ENCODE measurements at places on chromosomes 6 and 20.

GRCh38 chr20:2654831-2655230 lies 2.4 kb downstream of the NOP56 start:
- DNase-seq = no peak

GRCh38 chr6:40251637-40252300 lies 317.5 kb upstream of the MOCS1 start:
- DNase-seq = peak; percentile 98

DNA sequence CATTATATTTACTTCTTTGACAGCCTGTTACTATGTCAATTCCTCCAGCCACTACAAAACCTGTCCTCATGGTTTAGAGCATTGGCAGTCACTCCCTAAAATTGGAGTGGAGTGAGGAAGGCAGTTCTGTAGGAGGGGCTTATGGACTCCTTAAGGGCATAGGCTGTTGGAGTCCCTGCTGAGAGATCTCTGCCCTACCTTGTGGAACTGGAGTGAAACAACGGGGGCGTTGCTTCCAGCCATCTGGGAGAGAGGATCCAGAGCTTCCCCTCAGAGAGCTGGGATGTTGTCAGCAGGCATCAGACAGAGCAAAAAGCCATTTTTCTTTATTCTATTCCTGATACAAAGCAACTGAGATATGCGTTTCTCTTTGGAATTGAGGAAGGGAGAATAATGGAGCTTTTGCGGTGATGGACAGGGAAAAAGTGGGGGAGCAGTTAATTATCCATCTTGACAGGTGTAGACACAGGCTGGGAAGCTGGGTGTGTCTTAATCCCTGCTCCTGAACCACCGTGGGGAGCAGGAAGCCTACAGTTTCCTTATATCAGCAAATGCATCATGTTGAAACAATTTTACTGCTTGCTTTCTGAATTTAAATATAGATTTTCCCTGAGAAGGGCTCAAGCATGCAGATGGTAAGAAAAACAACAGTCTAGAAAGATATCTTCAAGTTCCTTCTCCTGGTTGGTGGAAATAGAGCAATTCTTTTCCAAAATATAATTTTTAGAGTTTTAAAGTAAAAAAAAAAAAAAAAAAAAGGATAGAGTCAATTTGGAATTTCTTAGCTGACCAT lies 402.5 kb downstream of the PLCB1 start:
- DNase-seq = peak; percentile 94

- DNase-seq = no peak
Observed at GRCh38 chr6:109783250-109783986, 92.3 kb downstream of the FIG4 start.

GRCh38 chr6:40900791-40901190 lies 138.2 kb downstream of the UNC5CL start:
- no peak for DNase-seq

DNA sequence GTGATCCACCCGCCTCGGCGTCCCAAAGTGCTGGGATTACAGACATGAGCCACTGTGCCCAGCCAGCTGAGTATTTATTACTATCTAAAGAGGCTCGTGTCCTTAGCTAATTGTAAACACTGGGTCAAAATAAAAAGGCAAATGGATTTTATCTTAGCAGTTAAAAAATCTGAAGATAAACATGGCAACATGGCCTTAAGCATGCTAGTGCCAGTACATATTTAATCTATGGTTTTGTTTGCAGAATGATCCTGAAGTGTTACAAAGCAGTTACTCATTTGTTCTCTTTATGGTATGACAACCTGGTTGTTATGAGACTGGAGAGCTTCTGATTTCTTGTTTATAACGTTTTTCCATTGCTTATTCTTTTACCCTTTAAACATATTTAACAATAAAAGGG lies 3.9 kb upstream of the KIAA0408 start:
- no peak for DNase-seq

- no peak for DNase-seq
Observed at GRCh38 chr6:165231581-165232561, 77.5 kb downstream of the C6orf118 start.

DNA sequence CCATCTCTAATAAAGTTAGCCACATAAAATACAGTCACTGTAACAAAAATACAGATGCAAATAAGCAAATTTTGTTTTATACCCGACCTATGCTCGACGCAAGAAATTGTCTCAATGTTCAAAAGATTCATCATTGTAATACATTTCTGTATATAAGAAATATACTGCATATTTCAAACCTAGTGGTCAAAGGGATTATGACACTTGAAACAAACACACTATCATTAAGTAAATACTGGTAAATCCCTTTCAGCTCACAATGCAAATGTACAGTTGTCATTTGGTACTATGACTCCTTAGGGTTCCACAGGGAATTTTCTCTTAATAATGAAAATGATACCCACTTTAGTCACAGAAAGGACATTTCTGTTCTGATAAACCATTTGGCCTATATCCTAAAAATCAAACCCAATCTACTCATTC lies 2.2 kb downstream of the HIVEP2 start:
- peak; percentile 9 for DNase-seq

DNA sequence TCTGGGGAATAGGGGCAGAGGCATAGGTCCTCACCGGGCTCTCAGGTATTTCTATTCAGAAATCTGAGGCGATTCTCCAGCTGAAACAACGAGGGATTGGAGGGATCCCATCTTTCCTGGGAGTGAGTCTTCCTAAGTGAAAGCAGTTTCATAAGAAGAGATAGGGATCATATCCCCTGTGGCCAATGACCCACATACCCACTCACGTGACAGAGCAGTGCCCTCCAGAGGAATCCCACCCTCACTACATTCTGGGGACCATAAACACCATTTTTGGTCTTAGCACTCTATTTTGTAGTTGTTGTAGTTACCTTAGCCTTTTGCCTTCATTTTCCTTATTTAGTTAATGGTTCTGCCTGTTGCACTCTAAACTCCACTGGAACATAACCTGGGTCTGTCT lies 121.1 kb downstream of the GPR63 start:
- DNase-seq = peak; percentile 81

DNA sequence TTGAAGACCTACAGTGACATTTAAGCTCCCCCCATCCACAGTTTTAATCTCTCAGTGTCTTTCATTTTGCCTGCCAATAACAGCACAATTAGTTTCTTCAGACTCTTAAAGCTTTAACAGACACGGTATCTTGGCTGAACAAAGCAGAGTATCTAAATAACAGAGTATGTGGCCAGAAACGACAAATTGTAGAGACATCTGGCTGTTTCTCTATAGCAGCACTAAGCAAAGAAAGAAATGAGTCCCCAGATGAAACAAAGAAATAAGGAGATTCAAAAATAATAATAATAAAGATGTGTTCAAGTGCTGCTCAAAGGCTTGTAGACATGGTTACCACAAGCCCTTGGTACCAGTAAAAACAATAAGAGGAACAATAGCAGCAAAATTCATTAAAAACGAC lies 97.8 kb upstream of the HDAC2 start:
- DNase-seq = no peak

GRCh38 chr6:87200469-87201175 lies 45.3 kb downstream of the ZNF292 start:
- DNase-seq = no peak

DNA sequence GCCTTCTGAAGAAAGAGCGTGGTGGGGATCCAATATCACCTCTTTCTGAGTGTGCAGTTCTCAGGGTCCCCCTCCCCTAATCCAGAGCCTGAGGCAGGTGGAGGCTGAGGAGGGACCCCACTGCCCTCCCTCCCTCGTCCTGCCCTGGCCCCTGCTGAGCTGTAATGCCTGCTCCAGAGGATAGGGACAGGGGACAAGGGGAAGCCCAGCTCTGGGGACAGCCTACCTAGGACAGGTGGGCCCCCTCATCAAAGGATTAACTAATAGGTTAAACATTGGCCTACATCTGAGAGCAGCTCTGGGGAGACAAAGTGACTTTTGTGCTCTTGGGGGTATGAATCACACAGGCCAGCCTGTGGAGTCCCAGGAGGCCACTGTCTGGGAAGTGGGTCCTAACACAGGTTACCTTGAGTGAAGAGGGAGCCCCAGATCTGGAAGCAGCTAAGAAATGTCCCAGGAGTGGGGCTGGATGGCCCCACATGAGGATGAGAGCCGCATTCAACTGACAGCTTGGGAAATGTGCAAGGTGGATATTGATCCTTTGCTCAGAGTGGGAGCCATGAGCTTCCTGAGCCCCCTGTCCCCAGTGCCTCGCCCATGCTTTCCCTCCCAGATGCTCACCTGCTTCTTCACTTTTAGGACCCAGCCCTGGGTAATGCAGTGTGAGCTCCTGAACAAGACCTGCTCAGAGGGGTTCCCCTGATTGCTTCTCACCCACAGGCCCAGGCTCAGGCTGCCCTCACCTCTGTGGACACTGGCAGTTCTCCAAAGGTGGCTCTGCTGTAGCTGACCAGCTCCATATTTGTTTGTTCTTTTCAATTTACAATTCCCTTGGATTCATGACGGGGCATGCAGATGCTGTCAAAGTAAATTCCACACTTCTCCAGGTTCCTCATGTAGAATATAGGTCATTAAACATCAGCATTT lies 17.8 kb upstream of the CST9L start:
- DNase-seq = no peak

DNA sequence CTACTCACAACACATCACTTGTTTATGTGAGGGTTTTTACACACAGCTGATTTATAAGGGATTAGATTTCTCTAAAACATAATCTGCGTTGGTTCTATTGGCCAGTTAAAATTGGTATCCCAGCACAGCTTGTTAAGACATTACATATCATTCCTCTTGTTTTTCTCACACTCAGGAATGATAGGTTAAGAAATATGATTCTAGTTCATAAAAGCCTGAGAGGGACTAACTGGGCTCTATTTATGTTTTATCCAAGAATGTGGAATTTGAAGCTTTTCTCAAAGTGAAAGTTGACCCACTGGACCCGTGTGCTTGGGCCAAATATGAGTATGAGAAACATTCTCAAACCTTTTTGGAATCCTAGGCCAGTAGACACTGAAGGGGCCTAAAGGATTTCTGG lies 117.3 kb downstream of the TMEM170B start:
- no peak for DNase-seq

GRCh38 chr6:111588366-111588765 lies 17.3 kb downstream of the TRAF3IP2 start:
- DNase-seq = no peak

DNA sequence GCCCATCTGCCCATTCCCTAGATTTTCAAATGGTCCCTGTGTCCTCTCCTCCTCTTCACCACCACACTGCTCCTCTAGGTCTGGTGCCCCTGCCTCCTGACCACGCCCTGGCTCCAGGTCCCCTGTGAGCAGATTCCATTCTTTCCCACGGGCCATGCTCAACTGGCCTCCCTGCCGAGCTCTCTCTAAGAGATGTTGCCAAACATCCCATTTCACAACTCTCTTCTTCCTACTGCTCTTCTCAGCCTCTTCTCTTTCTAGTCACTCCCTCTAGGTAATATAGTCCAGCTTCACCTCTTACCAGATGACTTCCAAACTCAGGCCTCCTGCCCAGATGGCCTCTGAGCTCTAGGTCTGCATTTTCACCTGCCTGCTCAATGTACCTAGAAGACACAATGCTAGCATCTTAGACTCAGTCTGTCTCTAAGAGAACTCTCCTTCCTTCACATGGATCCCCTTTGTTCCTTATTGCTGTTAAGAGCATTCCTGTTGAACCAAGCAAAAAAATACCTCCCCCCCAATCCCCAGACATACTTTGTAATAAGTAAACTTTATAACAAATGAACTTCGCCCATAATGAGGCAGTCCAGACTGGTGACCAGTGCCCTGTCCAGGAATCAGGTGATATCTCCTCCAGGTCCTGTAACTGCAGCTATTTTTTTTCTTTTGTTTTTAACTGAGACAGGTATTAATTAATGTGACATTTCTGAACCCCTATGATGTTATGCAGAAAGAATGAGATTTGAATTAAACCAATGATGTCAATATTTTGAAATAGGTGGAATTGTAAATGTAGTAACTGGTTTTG lies 79.0 kb downstream of the LYRM4 start:
- DNase-seq = no peak

- no peak for DNase-seq
Observed at GRCh38 chr6:158009935-158010585, 28.4 kb downstream of the SYNJ2 start.

- no peak for DNase-seq
Observed at GRCh38 chr20:47198254-47198671, 158.2 kb downstream of the ZMYND8 start.

- DNase-seq = no peak
Observed at GRCh38 chr6:36066817-36067216, 39.2 kb downstream of the MAPK14 start.

DNA sequence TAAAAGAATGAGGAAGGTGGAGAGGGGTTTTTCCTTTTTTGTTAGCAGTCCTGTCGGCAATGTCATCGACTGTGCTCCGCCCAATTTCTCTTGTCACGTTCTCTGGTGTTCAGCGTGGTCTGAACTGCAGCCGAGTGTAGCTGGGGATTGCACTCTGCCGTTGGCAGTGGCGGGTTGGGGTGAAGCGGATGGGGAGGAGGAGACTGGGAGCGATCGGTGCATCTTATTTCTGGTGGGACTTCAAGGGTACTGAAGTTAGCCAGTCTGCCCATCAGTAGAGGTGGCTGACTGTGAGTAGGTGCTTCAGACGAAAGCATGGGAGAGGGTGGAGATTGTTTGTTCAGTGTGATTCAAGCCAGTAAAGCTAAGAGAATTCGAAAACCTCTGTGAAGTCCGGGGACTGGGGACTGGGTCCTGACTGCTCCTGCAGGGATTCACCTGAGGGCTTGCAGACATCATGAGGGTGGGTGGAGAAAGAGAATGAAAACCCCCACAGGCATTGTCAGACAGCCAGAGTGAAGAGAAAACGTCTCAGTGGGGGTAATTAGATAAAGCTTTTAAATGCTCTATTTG lies 5.1 kb downstream of the RREB1 start:
- peak; percentile 91 for DNase-seq

GRCh38 chr6:149939909-149940671 lies 1.7 kb upstream of the ULBP2 start:
- DNase-seq = no peak

- DNase-seq = no peak
Observed at GRCh38 chr20:31551163-31552081, 37.2 kb downstream of the HM13 start.

DNA sequence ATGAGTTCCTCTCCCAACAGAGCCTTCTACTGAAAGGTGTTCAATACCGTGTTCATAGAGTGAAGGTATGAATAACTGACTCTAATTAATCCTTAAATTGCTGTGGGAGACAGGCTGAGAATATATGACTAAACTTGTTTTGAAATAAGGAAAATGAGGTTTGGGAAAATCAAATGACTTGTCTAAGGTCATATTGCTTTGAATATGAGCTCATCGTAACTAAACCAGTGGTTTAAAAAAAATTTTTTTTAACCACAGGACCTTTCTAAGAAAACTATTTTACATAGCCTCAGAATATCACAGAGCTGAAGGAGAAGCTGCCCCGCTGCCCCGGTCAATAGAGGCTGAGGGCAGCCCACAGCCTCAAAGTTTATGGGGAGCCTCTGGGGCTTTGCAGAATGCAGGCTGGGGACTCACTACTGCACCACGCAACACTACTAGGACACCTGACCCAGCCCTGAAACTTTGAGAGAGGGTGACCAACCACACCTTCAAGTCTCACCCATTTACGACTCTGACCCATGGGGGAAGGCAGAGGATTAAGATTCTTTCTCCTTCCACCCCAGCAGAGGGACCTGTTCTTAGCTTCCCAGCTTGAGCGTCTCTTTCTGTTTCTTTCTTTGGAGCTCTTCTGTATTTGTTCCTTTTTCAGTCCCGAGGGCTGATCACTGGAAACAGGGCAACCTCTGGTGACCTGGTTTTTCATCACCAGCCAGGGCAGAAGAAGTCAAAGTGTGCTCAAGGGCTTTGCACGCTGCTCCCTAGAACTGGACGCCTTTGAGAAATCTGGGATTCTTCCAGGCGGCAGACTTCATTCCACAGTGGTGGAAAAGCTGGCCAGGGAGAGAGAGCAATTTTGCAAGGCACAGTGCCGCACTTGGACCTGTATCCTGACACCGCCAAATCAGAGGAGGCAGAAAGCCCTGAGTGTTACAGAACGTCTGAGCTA lies 220.2 kb downstream of the ATXN1 start:
- DNase-seq = no peak

Data from NCI-H69 (cell line).